Adipocyte (in vitro differentiated cells): ENCODE measurements at places on chromosomes 13 and 19.

- DNase-seq, result no peak
Measured at GRCh38 chr13:46996316-46997030, 99.6 kb upstream of the HTR2A start.

- DNase-seq, result peak; percentile 87
Measured at GRCh38 chr19:45475537-45476291, 7.9 kb downstream of the FOSB start.

DNA sequence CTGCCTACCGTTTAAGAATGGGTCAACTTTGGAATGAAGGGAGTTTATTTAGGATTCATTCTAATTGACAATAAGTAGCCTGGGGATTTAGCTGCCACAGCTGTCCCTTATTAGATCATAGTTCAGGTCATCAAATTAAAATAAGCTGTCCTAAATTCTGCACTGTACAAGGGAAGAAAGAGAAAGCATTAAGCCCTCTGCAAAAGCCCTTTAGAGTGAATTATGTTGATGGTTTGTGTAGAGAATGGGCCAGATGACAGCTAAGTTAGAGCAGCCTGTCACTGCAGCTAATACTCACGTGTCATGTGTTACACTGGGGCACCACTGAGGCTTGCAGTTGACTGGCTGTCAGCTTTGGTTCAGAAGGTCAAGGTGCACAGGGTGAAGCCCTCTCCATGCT lies 737.1 kb upstream of the SLC10A2 start:
- no peak for DNase-seq

GRCh38 chr13:37526710-37527473 lies 71.7 kb downstream of the POSTN start:
- peak; percentile 80 for DNase-seq

GRCh38 chr19:4502282-4503131 lies 15.8 kb downstream of the PLIN4 start:
- DNase-seq, result no peak

GRCh38 chr13:74190999-74191398 lies 56.8 kb upstream of the KLF12 start:
- no peak for DNase-seq

DNA sequence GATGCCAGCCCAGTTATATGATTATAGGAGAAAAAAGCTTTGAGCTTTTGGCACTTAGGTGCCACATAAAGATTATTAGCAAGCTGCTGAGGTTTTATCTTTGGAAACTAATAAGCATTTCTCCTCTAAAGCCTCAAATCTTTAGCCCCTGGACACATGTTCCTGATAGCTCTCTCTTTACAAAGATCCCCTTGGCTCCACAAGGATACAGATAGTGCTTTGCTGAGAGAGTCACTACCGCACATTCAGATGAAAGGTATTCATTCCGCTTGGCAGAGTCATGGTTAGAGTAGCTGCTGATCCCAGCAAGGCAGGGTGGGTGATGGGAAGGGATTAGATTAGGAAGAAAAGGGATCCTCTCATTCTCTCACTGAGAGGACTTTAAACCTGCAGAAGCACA lies 28.2 kb upstream of the PSG7 start:
- peak; percentile 43 for DNase-seq

DNA sequence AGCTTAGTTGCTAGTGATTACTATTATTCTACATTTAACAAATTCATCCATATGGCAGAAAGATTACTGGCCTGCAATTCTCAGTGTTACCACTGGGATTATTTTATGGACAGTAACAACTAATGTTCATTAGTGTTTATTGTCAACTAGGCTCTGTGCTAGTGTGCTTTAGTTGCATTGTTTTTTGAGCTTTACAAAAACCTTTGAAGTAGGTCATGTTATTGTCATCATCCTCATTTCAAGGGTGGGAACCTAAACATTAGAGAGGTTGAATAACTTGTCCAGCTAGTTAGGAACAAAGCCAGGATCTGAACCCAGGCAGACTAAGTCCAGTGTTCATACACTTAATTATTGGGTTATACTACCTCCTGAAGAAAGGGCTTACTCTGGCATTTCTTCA lies 27.8 kb upstream of the TDRD3 start:
- DNase-seq, result peak; percentile 7

GRCh38 chr19:40607311-40608239 lies 6.4 kb downstream of the LTBP4 start:
- DNase-seq, result no peak

GRCh38 chr13:34372581-34372980 lies 554.6 kb downstream of the RFC3 start:
- DNase-seq, result no peak

DNA sequence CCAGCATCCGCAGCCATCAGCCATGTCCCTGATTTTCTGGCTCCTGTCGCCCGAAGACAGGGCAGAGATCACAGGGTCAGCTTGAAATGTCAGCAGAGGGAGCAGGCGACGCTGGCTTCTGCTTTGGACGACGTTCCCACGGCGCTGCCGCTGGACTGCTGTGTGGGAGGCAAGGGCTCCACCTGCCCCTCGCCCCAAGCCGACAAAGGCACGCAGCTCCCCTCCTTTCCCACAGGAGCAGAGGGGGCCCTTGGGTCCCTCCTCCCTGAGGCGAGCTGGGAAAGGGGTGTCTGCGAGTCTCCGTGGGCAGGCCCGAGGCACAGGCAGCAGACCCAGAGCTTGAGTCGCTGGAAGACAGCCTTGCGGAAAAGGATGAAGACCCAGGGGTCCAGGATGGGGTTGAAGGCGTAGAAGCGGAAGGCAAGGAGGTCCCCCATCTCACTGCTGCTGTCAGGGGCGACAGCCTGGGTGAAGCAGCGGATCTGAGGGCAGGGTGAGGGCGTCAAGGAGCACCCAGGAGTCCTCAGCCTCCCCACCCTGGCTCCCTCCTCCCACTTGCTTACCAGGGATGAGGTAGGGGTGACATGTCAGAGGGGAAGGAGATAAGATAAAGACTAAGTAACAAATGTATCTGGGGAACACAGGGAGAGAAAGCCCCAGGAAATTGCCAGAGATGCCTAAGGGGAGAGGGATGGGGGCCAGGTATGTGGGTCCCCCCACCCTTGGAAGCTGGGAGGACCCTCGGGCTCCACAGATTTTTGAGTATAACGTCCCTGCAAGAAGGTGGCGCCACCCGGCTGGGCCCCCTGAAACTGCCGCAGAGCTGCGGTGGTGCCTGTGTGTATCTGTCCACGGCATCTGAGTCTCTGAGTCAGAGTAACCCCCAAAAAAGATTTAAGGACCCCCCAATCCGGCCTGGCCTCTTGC lies 3.4 kb downstream of the PTGIR start:
- DNase-seq, result no peak

GRCh38 chr19:3140667-3141038 lies 4.8 kb downstream of the GNA15 start:
- no peak for DNase-seq

DNA sequence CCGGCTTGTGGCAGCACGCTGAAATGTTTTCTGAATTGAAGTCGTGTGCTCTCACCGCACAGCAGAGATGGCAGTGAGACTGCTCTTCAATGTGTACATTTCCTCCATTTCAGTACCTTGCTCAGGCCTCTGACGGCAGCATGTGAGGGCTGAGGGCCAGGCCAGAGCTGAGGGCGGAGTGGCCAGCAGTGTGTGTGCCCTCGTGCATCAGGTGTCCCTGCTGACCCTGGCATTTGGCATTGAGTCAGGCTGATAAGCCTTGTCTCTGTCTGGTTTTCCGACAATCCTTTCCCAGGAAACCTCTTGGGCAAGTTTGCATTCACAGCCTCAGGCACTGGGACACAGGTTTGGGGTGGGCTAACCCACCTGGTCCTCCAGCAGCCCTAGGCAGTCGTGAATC lies 62.3 kb downstream of the EFNB2 start:
- no peak for DNase-seq

DNA sequence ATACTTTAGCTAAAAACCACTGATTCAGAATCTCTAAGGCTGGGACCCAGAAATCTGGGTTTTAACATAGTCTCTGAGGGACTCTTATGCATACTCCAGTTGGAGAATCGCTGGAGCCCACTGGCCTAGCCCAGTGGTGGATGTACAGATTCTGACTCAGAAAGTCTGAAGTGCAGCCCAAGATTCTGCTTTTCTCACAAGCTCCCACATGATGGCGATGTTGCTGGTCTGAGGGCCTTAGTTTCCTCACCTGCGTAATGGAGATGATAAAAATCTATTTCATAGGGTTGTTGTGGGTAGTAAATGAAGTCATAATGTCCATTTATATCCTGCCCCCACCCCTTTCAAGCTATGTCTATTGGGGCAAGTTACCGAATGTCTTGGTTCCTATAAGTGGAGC lies 7.7 kb upstream of the CDADC1 start:
- DNase-seq, result peak; percentile 65

- no peak for DNase-seq
Measured at GRCh38 chr19:17549085-17549740, 6.2 kb upstream of the COLGALT1 start.

- DNase-seq, result no peak
Measured at GRCh38 chr19:42095814-42096230, 19.9 kb downstream of the ZNF574 start.

DNA sequence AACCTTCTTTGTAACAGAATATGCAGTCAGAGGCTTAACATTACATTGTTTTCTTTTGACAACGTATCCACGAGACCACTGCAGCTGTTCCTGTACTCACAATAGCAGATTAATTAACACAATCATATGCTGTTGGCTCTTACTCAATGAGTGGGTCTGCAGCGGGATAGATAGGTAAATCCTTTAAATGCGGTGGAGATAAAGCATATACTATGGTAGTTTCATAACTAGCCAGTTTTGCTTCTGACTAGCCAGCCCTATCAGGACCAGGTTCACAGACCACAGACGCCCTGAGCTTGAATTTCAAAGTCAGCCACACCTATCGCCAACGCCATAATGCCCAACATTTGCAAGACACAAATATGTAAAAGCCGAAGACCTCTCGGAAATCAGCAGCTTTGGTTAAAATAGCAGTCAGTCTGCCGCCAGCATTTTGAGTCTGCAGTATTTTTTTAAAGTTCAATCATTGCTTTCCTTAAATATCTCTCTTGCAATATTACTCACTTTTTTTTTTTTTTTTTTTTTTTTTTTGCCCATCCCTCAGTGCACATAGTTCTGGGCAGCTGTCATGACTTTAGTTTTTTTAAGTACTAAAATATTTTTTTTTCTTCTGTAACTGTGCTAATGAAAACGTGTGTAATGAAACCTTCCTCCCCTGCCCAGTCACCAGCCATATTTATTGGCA lies 120.5 kb downstream of the ZNF536 start:
- no peak for DNase-seq

GRCh38 chr13:24185591-24186232 lies 25.2 kb downstream of the SPATA13 start:
- peak; percentile 57 for DNase-seq

DNA sequence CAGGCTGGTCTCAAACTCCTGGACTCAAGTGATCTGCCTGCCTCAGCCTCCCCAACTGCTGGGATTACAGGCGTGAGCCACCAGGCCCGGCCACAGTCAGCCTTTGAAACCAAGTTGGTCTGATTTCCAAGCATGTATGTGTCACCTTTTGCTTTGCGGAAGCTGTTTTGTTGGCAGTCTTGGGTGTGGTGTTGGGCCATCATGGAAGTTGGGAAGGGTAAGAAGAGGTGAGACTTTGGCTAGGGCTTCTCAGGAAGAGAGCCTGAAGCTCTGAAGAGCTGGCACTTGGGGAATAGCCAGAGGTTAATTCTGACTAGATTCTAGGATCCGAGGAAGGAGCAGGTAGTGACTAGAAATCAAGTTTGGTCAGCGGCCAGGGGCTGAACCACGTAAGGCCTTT lies 2.8 kb downstream of the RSPH6A start:
- DNase-seq, result no peak

- DNase-seq, result peak; percentile 27
Measured at GRCh38 chr13:84649853-84650252, 767.6 kb upstream of the SLITRK1 start.

DNA sequence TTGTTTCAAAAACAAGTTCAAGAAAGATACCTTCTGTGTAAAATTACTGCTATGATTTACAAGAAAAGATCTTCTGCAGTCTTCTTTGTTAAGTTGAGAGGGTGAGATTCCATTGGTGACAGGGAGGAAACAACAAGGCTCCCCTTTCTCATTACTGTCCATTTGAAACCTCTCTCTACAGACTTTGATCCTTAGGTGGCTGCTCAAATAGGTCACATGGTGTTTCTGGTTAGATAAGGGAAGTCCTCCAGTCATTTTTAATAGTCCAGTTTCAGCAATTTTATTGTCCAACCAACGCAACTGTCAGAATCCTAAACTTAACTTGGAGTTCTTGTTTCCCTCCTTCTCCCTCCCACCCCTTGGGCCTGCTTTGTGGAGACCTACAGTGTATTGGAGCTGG lies 390.4 kb downstream of the EFNB2 start:
- no peak for DNase-seq

GRCh38 chr19:49042177-49042576 lies 1.5 kb upstream of the CGB5 start:
- no peak for DNase-seq

- DNase-seq, result no peak
Measured at GRCh38 chr13:42413484-42413815, 141.5 kb downstream of the AKAP11 start.

GRCh38 chr13:113114511-113115362 lies 7.9 kb upstream of the F10 start:
- no peak for DNase-seq

DNA sequence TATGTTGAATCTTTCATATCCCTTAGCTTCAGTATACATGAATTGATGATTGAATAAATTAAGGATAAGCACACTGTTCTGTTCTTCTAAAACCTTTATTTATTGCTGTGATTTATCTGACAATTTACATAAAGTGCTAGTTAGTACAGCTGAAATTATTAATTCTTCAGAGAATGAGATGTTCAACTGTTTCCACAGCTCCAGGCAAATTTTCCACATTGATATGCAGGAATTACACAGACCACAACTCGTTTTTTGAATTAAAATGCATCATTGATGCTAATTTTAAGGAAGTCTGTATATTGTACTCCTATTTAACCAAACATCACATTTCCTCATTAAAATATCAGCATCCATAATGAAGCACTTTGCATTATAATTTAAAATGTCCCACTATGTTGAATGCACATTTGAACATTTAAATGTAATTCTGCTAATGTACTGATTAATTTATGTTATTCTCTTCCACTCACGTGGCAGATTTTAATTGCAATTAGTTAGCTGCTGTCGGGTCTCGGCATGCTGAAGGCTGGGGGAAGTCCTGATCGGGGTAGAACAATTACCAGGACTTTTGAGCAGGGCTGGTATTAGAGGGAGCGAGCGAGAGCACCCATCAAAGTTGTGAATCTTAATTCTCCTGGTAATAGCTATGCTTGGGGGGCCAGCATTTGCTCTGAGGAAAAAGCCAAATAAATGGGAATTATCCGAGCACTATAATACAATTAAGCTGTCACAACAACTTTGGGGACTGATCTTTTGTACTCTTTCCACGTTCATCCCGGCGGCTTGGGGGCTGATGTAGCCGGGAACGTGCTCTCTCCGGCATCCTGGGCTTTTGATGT lies 136.7 kb upstream of the TMTC4 start:
- no peak for DNase-seq

DNA sequence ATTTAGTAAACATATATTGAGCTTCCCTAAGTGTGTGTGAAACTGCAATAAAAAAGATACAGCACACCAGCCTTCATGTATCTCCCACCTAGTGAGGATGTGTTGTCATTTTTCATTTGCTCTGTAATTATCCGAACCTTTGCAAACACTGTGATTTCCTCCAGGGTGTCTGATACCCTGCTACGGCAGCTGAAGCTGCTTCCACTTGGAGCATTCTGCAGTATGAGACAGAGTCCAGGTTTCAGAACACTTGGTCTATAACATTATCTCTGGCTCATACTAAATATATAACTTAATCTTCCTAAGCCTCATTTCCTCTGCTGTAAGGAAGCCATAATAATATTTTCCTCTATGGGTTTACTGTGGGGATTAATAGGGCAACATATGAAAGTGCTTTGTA lies 1338.1 kb upstream of the SLC10A2 start:
- no peak for DNase-seq

- no peak for DNase-seq
Measured at GRCh38 chr13:106675311-106675710, 107.4 kb upstream of the ARGLU1 start.

GRCh38 chr19:50242581-50242980 lies 39.2 kb downstream of the MYH14 start:
- DNase-seq, result no peak
